ENCODE measurements at places on chromosomes 7 and 10. TPM values are rescaled to one million over a fixed set of nuclear protein-coding genes. Genes with fewer than 3 reads are reported as not detected.

DNA sequence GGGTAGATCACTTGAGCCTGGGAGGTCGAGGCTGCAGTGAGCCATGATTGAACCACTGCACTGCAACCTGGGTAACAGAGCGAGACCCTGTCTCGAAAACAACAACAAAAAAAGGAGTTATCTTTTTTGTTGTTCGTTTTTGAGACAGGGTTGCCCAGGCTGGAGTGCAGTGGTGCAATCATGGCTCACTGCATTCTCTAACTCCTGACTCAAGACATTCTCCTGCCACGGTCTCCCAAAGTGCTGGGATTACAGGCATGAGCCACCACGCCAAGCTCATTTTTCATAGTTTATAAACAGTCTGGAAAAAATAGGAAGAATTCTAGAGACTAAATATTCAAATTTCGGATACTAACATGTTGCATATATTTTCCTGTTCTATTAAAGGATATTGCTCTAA, 29.4 kb downstream of the SFXN4 start:
- no peak for ATAC-seq

The H2BK1 gene
- not detected for total RNA-seq

The SHH gene
- total RNA-seq: 28.2 TPM

GRCh38 chr10:62870866-62871265, 54.7 kb upstream of the EGR2 start:
- ATAC-seq: no peak

DNA sequence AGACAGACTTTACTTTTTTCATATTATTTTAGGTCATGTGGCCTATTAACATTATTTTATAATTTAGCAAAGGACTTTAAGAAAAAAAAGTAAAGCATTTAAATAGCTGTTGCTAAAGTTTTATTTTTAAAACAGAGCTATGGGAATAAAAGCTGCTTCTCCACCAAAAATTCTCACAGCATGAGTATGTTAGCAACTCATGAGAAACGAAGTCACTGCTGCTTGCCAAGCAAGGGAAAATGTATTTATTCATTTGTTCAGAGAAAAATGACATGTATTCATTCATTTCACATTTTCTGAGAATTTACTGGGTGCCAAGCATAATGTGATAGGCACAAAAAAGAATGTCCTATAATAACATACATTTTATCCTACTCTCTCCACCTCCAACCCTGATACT, 5.1 kb downstream of the LRRC72 start:
- no peak for ATAC-seq

The CTAGE4 gene
- 0.87 TPM for total RNA-seq

DNA sequence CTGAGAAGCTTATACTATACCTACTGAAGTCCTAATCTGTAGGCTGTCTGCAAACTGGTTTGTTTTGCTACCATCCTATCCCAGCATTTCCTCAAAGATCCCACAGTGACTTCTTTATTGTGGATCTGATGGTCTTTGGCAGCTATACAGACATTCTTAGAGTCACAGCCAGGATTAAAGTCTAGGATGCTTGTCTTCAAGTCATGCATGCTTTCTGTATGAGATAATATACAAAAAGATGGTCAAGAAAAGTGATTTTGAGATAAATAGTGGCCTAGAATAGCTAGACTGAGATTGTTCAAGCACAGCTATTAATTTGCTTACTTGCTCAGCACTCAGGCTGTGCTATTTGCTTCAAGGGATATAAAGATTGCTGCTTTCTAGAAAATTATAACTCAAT, 454.4 kb downstream of the AUTS2 start:
- no peak for ATAC-seq

DNA sequence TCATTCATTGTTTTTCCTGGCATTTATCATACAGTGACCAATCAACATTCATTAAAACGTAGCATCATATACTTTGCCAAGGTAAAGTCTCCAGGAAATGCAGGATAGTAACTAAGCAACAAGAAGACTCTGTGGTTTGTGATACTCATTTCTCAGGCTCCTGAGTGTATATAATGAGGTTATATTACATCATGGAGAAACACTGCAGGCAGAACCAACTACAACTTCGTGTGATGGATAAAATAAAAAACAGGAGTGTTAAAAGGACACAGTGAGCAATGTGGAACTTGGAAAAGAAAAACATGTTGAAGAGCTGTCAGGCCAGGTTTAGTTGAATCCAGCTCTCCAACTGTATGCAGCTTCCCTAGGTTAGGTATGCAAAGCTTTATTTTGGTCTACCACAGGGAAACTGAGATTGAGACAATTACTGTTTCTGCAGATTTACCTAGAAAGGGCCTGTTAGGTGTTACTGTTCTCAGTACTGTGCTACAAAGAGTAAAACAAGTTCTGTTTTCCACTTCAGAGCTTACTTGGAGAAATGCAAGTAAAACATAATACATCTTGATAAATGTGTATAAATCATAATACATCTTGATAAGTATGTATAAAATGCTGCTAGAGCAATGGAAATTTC, 7.8 kb upstream of the CCNY start:
- no peak for ATAC-seq
